T-helper 1 cell treated with Interleukin-12 subunit alpha and Interleukin-12 subunit beta and Interleukin-4 antibody, amounts not matched to agents 30 ng/mL and 1 ng/mL, for 36 hours (primary cell): ENCODE measurements at places on chromosomes 11 and 22. TPM values are rescaled to one million over a fixed set of nuclear protein-coding genes. Genes with fewer than 3 reads are reported as not detected.

SUSD2 gene
- total RNA-seq = 1.2 and 1.6 TPM in 2 replicates

MRGPRF gene
- not detected in 2 replicates for total RNA-seq

ACCS gene
- total RNA-seq = 30.7 and 34.6 TPM in 2 replicates

CHRNA10 gene
- total RNA-seq = 3.1 and 4.2 TPM in 2 replicates

LGR4 gene
- total RNA-seq = not detected in 2 replicates

OR56A4 gene
- not detected in 2 replicates for total RNA-seq

DSCAML1 gene
- 0.27 and 0.54 TPM in 2 replicates for total RNA-seq

PNPLA3 gene
- 0.22 and 0.29 TPM in 2 replicates for total RNA-seq

OR51E1 gene
- total RNA-seq = not detected in 2 replicates

GATD1 gene
- 51.3 and 59.0 TPM in 2 replicates for total RNA-seq

THY1 gene
- total RNA-seq = 3.5 and 3.8 TPM in 2 replicates

RFPL1 gene
- 0.15 TPM in 1 of 2 replicates, not detected in the other for total RNA-seq
